ENCODE measurements at places on chromosomes 11 and 22.

GRCh38 chr11:110438017-110438416 lies 8.3 kb downstream of the FDX1 start:
- DNase-seq: no peak

- no peak for DNase-seq
These were observed 18.4 kb upstream of the SMTN start for GRCh38 chr22:31062566-31063230.

GRCh38 chr22:46976598-46976997 lies 214.1 kb downstream of the TBC1D22A start:
- no peak for DNase-seq

DNA sequence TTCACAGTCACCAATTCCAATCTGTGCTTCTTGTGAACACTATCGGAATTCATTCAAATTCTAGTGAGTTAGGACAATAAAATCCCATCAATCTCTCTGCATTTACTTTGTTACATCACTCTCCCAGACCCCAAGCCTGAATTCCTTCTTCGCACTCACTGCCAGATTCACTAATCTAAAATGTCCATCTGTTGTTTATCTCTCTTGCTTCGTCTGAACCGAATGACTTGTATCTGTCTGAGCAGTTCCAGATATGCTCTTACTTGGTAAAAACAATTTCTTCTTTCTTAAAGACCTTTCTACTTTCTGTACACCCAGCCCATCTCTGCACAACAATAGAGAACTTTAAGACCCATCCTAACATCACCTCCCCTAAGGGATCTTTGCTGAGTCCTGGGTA lies 7.0 kb downstream of the MMP10 start:
- no peak for DNase-seq

GRCh38 chr11:28679795-28680468 lies 571.7 kb downstream of the METTL15 start:
- DNase-seq: no peak

DNA sequence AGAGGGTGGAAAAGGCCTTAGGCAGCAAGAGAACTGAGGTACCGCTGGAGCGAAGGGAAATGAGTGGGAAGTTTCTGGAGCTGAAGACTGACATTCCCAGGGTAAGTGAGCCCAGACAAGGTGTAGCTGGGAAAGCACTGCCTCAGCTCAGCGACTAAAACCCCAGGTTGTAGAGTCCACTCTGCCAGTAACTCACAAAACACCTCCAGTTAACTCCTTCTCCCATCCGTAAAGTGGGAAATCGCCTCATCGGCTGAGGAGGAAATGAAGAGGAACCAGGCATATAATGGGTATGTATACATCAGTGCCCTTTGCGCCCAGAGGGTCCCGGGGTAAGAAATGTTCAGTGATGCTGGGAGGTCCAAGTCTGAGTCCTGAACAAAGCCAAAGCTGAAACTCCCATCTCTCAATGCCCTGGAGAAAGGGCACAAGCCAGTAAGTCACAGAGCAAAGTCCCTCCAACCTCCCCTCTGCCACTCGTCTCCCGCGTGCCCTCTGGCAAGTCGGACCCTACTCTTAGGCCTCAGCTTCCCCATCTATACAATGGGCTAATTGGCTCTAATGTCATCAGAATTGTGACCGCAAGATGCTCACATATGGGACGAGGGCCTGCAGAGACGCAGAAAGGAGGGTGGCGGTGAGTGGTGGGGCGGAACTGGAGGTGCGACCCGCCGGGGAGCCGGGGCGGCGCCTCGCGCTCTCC lies 588 bp downstream of the VPS37C start:
- no peak for DNase-seq

DNA sequence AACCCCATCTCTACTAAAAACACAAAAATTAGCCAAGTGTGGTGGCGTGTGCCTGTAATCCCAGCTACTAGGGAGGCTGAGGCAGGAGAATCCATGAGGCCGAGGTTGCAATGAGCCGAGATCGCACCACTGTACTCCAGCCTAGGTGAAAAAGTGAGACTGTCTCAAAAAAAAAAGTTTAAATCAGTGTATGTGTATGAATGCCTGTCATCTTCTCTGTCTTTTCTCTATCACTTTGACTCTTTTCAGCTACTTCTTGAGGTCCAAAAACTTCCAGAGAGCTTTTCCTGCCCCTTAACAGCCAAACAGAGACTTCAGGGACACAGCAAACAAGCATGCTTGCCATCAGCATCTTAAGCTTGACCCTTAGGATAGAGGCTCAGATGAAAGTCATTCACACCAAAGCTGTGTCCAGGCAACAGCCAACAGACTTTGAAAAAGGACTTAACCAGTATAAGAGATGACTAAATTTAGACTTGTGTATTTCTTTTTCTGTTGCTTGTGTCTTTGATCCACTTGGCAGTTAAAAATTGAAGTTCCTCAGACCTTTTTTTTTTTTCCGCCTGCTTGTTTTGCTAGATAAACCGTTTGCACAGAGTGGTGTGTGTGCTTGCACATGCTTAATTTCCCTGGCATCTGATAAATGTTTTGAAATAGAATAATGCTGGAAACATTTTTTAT lies 151.9 kb downstream of the DBX1 start:
- DNase-seq: no peak

DNA sequence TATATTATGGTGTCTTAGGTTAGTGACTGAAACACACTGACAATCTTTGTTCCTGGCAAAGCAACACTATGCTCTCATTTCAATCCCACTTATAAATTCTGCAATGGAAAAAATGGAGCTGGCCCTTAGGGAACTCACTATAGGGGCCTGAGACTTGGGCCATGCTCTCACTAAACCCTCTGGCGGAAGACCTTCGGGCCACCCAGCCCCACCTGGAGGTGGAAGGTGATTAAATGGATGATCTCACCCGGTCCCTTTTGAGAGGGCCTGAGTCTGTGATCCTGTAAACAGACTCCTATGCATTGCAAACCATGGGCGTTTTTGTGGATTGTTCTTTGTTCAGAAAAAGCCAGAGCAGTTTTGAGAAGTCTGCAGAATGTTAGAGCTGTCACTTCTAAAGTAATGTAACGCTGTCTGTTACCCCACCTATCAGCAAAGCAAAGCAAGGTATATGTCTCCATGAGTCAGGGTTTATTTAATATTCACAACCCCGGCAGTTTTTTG lies 17.0 kb upstream of the CDON start:
- no peak for DNase-seq

DNA sequence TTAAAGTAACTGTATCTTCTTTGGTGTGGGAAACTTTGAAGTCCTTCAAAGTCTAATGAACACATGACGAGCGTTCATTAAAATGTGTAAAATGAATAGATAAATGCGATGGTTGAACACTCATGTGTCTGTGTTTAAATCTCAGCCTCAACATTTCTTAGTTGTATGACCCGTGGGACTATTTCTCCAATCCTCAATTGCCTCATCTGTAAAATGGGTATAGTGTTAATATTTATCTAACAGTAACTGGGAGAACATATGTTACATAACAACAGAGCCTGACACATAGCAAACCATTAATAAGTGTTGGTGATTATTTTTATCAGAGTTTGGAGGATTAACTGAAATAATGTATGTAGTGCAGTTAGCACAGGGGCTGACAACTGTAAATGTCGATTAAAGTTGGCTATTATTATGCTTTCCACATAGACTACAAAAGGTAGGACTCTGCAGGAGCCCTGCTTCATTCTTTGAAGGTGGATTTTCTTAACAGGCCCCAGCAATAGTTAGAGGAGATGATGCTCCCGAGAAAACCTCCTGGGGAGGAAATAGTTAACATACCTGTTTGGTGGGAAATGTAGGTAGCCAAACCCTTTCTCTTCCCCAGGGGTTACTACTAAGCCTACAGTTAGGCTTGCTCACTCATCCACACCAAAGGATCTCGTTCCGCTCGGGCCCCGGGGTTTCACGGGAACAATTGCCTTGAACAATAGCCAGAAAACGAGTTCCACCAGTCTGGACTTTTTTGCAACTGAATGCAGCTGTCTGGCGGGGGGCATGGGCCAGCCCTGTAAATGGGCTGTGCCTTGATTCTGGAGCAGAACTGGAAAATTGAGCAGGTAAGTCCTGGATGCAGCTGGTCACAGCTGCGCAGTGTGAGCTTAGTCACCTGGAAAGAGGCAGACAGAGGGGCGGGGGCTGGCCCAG lies 133.4 kb downstream of the DBX1 start:
- DNase-seq: no peak

- DNase-seq: no peak
These were observed 2.9 kb upstream of the MMP3 start for GRCh38 chr11:102846292-102846691.

- no peak for DNase-seq
These were observed 72.9 kb upstream of the YWHAH start for GRCh38 chr22:31871480-31871879.

DNA sequence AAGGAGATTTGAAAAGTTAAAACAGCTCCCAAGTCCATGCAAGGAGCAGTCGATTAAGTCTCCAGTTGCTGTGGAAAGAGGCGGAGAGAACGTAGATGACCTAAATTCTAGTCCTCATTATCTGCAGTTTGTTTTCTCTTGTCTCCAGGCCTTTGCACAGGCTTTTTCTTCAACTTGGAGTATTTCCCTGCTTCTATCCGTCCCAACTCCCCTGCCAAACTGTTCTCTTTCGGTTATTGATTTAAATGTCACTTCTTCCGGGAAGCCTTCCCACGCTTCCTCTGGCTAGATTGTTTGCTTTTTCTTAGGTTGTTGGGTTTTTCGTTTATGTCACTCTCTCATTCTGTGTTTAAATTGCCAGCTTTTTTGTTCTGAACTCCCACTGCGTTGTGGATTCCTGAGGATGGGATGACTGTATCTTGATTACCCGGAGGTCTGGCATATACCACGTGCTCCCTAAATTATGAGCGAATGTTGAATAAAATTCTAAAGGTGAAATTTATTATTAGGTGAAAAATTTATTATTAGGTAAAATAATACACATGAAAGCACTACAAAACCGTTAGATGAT lies 463 bp downstream of the TMEM126B start:
- no peak for DNase-seq

DNA sequence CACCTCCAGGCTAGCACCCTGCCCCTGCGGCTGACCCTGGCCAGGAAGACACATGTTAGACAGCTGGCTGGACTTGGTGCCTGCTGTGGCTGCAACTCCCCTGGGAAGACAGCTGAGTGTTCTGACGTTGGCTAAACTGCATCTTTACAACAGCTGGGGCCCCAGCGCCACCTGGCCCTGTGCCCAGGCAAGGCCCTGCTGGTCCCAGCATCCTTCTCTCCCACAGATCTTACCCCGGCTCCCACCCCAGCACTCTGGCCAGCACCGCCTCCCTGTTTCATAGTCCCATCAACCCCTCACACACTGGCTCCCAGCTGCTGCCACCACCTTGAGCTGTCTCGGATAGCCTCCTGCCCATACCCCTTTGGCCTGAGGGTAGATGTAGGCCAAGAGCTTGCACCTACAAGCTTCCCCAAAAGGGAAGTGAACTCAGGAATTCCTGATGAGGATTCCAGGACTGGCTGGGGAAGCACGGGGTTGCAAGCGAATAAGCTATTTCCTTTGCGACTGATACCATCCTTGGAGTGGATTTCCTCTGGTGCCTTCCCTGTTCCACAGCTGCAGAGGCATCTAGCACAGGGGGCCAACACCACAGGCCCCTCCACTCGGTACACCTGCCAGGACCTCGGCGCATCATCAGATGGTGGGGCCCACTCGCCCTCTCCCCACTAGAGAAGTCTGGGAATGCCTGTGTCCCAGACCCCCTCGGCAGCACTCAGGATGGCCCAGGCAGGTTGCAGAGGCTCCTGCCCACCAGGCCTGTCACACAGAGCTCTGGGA lies 28.5 kb downstream of the RSPH14 start:
- DNase-seq: no peak

DNA sequence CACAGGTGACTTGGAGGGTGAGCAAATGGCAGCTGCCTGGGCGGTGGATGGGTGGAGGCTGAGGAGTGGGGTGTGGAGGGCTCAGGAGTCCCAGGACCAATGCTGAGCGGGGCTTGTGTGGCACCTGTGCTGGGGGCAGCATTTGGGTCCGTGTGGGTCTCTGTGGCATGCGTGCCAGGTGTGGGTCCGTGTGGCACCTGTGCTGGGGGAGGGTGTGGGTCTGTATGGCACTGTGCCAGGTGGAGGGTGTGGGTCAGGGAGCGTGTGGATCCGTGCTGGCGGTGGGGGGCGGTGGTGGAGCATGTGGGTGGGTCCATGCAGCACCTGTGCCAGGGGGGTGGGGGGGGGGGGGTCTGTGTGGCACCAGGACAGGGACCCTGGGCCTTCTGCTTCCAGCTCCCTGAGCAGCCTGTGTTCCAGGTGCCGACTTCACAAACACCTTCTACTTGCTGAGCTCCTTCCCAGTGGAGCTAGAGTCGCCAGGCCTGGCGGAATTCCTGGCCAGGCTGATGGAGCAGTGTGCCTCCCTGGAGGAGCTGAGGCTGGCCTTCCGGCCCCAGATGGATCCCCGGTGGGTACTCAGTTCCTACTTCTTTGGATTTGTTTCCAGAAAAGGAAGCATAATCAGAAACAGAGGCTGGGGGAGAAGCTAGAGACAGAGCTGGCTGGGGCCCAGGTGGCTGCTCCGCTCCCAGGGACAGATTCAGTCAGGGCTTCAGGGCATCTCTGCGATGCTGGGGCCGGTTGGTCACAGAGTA lies 14.7 kb downstream of the SELENOO start:
- no peak for DNase-seq

DNA sequence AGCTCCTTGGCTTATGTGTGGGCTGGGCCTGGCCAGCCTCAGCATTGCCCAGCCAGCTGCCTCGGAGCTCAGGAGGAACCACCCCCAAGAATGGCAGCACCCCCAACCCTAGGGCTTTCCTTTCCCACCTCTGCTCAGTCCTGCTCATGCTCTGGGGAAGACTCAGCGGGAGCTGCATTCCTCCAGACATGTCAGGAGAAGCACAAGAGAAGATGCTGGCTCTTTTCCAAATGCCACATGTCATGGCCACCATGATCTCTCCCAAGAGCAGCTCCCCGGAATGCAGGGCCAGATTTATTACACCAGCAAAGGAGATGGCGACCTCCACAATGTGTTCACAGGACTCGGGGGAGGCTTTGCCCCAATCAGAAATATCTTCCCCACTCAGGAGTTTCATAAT lies 143.7 kb downstream of the PKNOX2 start:
- DNase-seq: no peak

GRCh38 chr11:8773916-8774539 lies 91.4 kb downstream of the RPL27A start:
- DNase-seq: no peak

- no peak for DNase-seq
These were observed 22.4 kb downstream of the C22orf23 start for GRCh38 chr22:37930952-37931440.

- DNase-seq: no peak
These were observed 77.5 kb downstream of the PPFIBP2 start for GRCh38 chr11:7591107-7591894.

DNA sequence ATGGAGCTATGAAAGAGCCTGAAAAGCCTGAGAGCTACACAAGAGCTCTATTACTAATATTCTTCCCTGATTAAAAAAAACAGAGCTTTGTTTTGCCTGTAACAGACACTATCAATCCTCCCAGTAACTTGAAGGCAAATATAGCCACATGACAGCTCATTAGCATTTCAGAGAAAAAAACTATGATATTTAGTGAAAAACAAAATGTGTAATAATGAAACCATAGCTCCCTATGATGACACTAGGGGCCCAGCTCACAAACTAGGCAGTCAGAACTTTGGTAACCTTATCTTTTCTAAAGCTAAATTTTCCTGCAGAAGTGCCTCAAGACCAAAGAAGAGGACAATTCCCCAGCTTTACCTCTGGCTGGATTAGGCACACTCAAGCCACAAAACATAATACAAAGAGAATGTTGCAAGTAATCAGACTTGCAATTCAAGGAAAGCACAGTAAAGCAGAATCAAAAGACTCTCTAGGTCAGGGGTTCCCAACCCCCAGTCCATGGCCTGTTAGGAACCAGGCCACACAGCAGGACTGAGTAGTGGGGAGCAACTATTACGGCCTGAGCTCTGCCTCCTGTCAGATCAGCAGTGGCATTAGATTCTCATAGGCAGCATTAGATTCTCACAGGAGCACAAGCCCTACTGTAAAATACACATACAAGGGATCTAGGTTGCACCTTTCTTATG lies 53.3 kb downstream of the MRTFA start:
- no peak for DNase-seq
